Hematopoietic multipotent progenitor cell treated with erythropoietin and hydrocortisone succinate and interleukin-3 and kit ligand, for 17 days (in vitro differentiated cells): ENCODE measurements at places on chromosomes 12 and 14.

GRCh38 chr14:89292579-89293313 is 124.3 kb downstream of the FOXN3 start:
- no peak for DNase-seq

GRCh38 chr14:100237735-100238418 is 1.1 kb upstream of the YY1 start:
- no peak for DNase-seq

- no peak for DNase-seq
Measured at GRCh38 chr14:84390010-84390409, 1139.9 kb upstream of the FLRT2 start.

DNA sequence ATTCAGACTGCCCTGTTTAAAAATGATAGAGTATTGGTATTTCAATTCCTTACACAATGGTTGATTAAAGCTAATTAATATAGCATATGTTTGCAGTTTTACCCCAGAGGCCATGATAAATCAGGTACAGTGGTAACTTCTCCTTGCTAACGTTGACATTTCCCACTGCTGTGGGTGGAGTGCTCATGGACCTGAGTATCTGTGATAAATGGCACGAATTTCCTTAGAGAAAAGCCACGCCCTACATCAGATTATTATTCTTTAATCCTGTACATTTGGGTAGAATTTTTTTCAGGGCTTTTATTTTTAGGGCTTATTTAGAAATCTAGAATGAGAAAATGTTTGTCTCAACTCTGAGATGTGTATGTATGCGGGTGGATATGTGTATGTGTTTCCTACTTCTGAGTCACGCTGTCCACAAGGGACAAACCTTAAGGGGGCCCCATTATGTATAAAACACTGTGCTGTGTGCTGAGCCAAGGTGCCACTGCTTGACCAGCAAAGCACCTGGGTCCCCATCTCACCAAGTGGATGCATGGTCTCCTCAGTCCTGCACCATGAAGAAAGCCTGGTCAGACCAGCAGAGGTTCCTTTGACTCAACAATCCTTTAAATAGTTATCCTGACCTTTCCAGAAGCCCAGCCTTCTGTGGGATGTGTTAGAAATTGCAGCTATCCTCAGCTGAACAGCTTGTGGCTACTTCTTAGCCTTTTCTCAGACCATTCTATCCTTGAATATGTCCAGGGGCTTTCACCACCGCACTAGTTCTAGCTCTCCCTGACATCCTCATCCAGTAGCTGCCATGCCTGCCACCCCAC is 57.9 kb upstream of the STK38L start:
- no peak for DNase-seq

DNA sequence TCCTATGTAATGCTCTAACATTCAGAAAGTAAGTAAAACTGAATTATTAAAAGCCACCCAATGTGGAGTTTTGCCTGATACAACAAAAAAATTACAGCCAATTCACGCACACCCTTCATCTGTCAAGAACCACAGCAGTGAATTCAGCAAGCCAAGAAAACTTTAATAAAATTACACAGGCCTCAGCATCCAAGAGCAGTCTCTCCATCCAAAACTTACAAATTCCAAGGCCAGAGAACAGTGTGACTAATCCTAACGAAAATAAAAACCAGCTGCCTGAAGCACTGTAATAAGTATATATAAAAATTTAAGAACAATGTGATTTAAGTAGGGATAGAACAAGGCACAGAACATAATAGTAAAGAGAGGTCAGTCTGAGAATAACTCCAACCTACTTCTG is 54.2 kb downstream of the SIX6 start:
- DNase-seq = no peak

DNA sequence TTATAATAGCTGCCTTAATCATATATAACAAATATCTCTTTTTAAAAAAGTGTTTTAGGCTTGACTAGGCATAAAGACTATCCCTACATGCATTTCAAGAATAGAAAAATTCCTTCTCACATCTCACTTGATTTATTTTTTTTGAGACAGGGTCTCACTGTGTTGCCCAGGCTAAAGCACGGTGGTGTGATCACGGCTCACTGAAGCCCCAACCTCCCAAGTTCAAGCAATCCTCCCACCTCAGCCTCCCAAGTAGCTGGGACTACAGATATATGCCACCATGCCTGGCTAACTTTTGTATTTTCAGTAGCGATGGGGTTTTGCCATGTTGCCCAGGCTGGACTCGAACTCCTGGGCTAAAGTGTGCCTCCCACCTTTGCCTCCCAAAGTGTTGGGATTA is 59.4 kb downstream of the WDHD1 start:
- DNase-seq = no peak

DNA sequence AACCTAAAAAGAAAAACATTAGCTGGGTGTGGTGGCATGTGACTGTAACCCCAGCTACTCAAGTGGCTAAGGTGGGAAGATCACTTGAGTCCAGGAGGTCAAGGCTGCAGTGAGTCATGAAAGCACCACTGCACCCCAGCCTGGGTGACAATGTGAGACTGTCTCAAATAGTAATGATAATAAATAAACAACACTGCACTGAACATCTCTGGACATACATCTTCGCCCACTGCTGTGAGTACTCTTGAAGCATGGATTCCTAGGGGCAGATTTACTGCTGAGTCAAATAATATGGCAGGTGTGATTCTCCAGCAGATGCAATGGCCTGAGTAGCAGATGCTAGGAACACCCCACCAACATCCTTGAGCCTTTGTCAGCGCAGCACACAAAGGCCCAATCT is 23.6 kb downstream of the ABCB9 start:
- peak; percentile 17 for DNase-seq
